ENCODE measurements at places on chromosomes 7 and 10. TPM values are rescaled to one million over a fixed set of nuclear protein-coding genes. Genes with fewer than 3 reads are reported as not detected.

Gene ATOH7
- not detected for total RNA-seq

Gene FAM25G
- not detected for total RNA-seq

Gene MALRD1
- total RNA-seq = not detected

Gene MSS51
- total RNA-seq = 5.2 TPM

Gene PTPN20
- total RNA-seq = 2.1 TPM

Gene CYP2E1
- 0.64 TPM for total RNA-seq

Gene NPS
- total RNA-seq = not detected

Gene CDH23
- 0.17 TPM for total RNA-seq

Gene FGL2
- total RNA-seq = 5.7 TPM

Gene PNLIPRP3
- total RNA-seq = not detected

Gene UPK3B
- total RNA-seq = 3.4 TPM

Gene SEPHS1
- total RNA-seq = 38.0 TPM

Gene IL15RA
- 19.8 TPM for total RNA-seq

GRCh38 chr10:84540617-84541288 lies 212.4 kb downstream of the CCSER2 start:
- peak; percentile 46 for DNase-seq

DNA sequence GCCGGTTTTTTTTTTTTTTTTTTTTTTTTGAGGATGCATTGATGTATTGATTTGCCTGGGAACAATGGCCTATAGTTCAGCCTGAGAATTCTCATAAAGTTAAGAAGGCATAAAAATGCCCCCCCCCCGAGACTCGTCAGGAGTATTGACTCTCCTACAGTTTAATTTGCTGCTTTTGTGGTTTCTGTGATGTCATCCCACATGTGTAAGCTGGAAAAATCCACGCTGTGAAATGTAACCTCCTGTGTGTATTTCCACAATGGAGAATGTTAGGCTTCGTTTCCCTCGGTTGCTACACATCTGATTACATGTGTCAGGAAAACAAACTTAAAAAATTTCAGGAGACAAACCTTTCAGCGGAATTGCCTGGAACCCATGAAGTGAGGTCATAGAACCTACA lies 117.9 kb downstream of the FANK1 start:
- DNase-seq = no peak

DNA sequence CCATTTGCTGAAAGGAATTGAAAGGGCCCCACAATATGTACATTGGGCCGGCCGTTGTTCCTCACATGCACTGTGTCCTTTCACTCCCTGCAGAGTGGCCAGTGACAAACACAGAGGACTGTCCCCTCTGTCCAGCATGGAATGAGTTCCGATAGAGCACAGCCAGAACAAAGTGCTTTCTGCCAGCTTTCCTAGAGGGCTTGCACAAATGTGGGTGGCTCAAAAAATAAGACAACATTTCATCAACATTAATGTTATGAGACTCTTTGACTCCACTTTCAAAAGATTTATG lies 2.4 kb downstream of the PKD2L1 start:
- DNase-seq = no peak

GRCh38 chr10:25843551-25844170 lies 90.4 kb upstream of the MYO3A start:
- no peak for DNase-seq

GRCh38 chr7:157581740-157582139 lies 244.9 kb downstream of the DNAJB6 start:
- DNase-seq = no peak

- no peak for DNase-seq
Measured at GRCh38 chr7:43431020-43431595, 151.8 kb upstream of the STK17A start.

DNA sequence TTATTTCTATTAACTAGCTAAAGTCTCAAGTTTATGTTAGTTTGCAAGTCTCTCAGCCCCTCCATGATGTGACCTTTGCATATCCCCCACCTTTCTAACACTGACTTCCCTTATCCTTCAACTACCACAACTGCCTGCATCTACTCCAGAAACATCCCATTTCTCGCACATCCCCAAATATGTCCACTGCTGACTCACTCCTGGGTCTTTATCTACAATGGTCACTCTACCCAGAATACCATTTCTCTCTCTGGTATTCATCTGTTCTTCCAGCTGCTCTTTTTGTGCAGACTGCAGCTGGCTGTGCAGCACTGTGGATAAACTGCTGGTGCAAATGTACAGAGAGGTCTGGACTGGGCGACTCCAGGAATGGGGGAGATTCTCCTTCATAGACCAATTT lies 32.7 kb upstream of the PRSS1 start:
- DNase-seq = no peak

GRCh38 chr7:93894966-93895640 lies 4.5 kb upstream of the TFPI2 start:
- no peak for DNase-seq

DNA sequence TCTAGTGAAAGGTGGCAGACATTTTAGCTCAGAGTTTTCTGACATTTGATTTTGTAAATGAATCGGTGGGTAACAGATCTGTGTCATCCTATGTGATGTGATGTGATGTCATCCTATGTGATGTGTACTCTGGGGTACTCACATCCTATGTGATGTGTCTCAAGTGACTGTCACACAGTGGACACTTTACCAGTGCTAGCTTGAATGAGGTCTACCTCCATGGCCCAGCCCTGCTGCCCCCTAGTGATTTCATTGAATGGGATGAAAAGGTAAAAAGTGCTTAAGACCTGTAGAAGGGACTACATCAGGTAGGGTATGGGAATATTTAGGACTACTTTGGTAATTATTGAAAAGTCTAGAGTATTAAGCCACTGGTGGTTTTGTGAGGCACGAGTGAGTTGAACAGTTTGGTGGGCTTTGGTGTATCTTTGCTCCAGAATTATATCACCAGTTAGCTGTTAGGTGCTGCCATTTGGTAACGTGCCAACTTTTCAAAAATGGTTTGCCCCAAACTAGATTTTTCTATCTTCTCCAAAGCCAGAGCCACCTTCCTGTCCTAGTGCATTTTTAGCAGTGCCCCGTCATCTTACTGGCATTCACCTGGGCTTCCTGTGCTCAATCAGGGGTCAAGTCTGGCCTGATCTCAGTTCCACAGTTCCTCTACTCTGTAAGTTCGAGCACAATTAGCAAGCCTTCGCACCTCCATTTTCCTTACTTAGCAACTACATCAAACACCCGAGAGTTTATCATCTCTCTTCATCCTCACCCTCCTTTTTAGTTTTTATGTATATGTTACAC lies 9.7 kb downstream of the EIF4H start:
- no peak for DNase-seq

- DNase-seq = no peak
Measured at GRCh38 chr10:132237871-132238270, 51.1 kb downstream of the DPYSL4 start.

- no peak for DNase-seq
Measured at GRCh38 chr10:99850021-99850766, 67.8 kb downstream of the ABCC2 start.

- DNase-seq = no peak
Measured at GRCh38 chr10:124827474-124827873, 25.9 kb downstream of the ABRAXAS2 start.

DNA sequence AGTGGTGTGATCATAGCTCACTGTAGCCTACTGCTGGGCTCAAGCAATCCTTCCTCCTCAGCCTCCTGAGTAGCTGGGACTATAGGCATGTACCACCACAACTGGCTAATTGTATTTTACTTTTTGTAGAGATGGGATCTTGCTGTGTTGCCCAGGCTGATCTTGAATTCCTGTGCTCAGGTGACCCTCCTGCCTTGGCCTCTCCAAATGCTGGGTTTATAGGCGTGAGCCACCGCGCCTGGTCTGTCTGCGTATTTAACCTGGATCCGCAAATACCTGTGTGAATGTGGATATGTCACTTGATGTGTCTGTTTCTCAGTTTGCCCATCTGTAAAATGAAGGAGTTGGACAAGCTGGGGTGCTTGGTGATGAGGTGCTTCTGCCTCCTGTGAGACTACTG lies 123.9 kb downstream of the BAMBI start:
- DNase-seq = no peak

DNA sequence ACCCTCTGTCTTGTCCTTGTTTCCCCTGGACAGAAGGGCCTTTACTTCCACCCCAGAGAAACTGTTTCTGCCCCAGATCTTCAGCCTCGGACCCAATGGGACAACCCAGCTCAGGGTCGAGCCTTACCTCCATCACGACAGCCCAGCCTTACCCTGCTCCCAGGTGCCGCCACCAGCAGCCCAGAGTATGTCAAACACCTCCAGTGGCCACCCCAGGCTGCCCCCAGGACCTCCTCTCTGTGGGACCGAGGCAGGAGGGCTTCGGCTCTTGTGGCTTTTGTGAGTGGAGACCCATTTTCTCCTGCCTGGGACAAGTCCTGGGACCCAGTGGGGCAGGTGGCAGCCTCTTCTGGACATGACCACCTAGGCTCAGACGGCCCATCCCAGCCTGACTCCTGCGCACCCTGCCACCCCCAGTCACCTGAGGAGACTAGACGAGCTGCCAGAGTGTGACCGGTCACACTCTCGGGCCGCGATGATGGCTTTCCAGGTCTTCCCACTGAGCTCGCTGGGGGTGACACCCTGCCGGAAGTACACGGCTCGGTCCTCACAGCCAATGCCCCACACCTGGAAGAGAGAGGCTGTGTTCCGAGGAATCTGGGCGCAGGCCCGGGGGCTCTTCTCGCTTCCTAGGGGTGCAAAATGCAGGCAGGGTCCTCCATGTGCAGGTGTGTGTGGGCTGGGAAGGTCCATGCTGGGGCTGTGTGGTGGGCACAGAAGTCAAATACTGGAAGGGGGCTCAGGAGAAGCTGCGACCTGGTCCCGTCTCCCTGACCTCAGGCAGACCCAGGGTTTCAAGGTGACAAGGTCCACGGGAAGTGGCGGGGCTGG lies 15.5 kb downstream of the TECPR1 start:
- no peak for DNase-seq

DNA sequence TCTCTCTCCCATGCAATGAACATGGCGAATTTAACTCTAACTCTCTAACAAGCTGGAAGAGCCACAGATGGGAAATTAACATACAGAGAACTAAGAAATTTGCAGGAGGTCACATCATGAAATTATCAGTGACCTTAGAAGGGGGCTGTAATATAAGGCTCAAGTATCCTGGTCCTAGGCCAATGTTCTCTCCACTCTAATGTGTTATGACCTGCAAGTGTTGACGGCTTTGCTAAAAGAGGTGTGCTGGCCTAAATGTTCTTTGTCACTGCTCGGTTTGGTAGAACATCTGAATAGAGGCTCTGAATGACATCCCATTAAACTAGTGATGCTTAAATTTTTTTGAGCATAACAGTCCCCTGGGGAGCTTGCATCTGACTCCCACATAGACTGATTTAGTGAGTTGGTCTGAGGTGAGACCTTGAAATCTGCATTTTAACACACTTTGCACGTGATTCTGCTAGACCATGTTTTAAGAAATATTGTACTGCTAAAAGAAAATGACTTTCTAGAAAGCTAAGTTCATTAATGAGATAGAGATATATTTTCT lies 129.3 kb downstream of the GFRA1 start:
- DNase-seq = no peak

- no peak for DNase-seq
Measured at GRCh38 chr7:137172105-137172590, 171.4 kb downstream of the PTN start.

DNA sequence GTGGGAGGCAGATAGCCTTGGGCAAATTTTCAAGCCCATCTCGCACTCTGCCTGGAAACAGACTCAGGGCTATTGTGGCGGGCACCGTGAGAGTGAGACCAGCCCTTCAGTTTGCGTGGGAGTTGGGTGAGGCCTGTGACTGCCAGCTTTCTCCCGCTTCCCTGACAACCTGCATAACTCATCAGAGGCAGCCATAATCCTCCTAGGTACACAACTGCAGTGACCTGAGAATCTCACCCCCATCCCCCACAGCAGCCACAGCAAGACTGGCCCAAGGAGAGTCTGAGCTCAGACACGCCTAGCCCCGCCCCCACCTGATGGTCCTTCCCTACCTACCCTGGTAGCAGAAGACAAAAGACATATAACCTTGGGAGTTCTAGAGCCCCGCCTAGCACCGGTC lies 275.4 kb downstream of the GRID1 start:
- DNase-seq = no peak

DNA sequence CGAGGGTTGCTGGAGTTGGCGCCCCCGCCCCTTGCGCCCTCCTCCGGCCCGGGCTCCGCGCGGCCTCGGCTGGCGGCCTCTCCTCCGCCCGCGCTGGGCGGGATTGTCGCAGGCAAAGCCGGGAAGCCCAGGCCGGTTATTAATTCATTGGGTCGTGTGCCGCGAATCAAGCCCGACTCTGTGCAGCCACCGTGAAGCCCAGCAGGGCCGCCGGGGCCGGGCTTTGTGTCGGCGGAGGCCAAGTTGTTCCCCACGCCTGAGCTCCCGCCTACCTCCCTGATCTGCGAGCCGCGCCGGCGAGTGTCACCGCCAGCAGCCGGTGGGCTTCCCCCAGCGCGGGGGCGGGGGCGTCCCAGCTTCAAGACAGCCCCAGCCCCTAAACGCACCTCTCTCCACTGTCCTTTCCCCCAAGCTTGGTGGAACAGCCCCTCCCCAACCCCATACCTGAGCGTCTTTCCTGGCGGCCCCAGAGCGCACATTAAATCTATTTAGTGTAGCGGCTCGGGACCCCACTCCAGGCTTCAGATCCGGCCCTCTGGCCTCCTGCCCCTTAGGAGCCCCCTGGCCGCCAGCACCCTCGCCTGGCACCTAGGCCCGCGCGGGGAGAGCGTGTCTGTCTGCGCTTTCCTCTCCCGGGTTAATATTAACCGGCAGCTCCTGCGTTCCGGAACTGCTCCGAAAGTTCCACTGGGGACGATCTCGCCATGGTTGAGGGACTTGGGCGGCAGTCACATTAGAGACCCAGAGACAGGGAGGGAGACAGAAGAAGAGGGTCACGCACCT lies 3.5 kb downstream of the SHH start:
- DNase-seq = no peak

DNA sequence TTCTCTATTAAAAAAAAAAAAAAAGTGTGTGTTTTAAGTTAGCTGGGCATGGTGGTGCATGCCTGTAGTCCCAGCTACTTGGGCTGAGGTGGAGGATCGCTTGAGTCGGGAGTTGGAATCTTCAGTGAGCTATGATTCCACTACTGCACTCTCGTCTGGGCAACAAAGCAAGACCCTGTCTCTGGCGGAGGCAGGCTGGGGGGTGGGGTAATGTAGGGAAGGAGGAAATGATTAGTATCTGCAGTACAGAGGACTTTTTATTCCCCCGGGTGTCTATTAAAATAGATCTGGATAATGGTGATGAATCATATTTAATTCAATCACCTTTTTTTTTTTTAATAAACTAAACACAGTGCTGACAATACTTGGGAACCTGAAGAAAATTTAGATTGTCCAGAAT lies 6.5 kb downstream of the CBX3 start:
- DNase-seq = no peak

- no peak for DNase-seq
Measured at GRCh38 chr7:154183946-154184345, 131.7 kb downstream of the DPP6 start.
